ENCODE measurements at places on chromosomes 11 and 22.

DNA sequence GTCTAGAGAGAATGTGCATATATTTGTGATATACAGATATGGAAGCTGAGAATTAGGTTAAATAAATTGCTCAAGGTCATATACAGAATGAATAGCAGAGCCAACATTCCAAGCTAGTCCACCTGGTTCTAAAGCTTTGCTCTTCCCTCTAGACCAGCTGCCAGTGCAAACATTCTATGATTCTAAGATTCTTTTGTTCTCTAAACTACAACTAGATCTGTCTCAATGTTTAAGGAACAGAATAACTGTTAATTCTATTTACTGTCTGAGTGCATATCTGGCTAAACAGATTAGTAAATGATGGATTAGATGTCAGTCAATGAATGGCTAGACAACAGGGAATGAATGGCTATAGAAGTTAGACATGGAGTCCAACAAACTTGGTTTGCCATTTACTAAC is 19.6 kb downstream of the KCNE3 start:
- no peak for DNase-seq

GRCh38 chr22:45526768-45527360 is 24.2 kb downstream of the FBLN1 start:
- no peak for DNase-seq

DNA sequence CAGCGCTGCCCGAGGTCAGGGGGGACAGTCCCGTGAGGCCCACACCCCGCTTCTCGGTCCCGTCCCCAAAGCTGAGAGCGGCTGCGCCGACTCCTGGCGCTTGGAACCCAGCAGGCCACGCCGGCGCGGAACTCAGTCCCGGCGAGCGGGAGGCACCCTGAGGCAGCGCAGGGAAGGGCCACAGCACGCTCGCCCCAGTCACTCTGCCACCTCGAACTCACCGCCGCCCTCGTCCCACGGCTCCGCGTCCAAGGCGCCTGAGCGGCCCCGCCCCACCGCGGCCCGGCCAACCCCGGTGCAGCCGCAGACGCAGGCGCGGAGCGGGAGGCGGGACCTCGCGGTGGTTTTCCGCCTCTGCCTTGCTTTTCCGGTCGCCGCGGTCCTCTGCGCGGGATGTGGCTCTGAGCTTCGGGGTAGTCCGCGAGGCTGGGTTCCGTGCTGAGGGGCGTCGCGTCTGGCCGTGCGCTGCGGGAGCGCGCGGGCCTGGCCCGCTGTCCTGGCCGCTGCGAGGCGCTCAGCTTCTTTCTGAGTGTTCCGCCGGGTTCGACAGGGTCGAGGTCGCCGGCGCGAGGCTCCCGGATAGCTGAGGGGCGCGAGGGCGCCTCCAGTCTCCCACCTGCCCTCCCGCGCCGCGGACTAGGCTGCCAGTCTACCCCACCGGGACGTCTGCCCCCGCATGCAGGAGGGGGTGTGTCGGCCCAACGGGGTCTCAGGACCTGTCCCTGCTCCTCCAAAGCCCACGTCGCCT is at the start of gene CDPF1:
Gene CDPF1, minus strand, starts transcription at position 259 of the 748 bp plus-strand sequence. CDS start 2,009 bp downstream, outside the sequence.
- DNase-seq = peak; percentile 76

- no peak for DNase-seq
Measured at GRCh38 chr22:25098445-25099081, 101.1 kb upstream of the CRYBB3 start.

- DNase-seq = no peak
Measured at GRCh38 chr11:102423936-102424335, 28.6 kb downstream of the TMEM123 start.

DNA sequence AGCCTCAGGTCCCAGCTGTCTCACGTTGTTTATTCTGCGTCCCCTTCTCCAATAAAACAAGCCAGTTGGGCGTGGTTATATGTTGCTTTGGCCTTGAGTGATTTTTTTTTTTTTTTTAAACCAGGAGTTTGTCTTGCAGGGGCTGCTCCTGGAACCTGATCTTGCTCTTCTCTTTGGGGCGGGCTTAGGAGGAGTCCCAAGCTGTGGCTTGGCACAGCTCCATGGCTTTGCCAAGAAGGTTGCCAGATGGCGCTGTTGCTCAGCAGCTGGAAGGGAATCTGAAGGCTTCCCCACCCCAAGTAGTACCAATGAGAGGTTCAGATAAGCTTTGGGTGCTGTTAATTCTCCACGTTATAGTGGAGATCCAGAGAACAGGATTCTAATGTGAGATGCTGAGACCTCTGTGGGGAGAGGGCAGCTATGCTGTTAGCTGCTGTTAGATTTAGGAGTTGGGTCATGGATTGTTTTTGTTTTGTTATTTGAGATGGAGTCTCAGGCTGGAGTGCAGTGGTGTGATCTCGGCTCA is 2.0 kb upstream of the FERMT3 start:
- peak; percentile 18 for DNase-seq

DNA sequence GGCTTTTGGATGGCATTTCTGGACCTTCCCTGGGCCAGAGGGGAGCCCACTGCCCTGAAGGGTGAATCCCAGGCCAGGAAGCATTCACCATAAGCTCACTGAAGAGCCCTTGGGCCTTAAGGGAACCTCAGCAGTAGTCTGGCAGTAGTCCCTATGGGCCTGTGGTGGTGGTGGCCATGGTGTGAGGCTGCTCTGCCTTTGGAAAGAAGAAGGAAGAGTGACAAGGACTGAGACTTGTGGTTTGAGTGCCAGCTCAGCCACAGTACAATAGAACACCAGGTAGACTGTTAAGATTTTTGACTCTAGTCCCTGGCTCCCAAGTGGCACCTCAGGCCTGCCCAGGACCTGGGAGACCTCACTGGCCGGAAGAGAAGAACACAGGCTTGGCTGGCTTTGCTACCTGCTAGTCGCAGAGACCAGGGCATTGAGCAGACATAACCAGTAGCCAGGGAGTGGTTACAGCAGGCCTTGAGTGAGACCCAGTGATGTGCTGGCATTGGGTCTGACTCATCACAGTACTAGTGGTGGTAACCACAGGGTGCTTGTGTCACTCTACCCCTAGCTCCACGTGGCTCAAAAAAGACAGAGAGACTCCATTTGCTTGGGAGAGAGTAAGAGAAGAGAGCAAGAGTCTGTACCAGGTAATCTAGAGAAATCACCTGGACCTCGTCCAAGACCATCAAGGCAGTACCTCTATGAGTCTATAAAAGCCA is 259.8 kb upstream of the BLID start:
- DNase-seq = no peak

GRCh38 chr11:102346456-102346747 is 612 bp upstream of the BIRC2 start:
- no peak for DNase-seq

GRCh38 chr11:107785401-107785800 is 73.2 kb downstream of the SLC35F2 start:
- no peak for DNase-seq

- DNase-seq = no peak
Measured at GRCh38 chr11:126419801-126420697, 64.6 kb downstream of the ST3GAL4 start.

DNA sequence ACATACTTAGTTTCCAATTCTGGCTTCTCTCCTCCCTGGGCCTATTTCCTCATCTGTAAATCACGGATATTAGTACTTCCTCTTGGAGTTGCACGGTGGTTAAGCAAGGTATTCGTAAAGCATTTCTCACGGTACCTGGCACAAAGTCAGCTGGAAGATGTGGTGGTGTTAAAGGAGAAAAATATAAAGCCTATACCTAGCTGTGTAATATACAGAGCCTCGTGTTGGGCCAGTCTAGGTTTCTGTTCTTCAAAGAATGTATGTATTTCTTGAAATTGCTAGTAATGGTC is 47.2 kb downstream of the DBX1 start:
- no peak for DNase-seq

Data from SHP77 treated with DMSO at 0.1 percent for 48 hours (cell line).